ENCODE measurements at places on chromosomes 11 and 22.

DNA sequence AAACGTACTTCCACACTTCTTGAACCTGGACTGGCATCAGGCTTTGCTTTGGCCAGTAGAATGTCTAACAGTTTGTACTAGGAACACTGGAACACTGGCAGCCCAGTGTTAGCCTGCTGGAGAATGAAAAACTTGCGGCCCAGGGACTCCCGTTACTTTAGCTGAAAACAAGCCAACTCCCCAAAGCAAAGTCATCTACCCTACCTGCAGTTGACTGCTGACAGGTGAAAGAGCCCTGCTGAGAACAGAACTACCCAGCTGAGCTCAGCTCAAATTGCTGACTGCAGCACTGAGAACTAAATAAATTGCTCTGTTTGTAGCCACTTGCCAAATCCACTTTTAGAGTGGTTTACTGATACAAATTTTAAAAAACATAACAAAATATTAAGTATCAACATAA is 342.5 kb downstream of the LRRC4C start:
- DNase-seq = no peak

- no peak for DNase-seq
Observed at GRCh38 chr11:13140873-13141655, 131.9 kb downstream of the RASSF10 start.

DNA sequence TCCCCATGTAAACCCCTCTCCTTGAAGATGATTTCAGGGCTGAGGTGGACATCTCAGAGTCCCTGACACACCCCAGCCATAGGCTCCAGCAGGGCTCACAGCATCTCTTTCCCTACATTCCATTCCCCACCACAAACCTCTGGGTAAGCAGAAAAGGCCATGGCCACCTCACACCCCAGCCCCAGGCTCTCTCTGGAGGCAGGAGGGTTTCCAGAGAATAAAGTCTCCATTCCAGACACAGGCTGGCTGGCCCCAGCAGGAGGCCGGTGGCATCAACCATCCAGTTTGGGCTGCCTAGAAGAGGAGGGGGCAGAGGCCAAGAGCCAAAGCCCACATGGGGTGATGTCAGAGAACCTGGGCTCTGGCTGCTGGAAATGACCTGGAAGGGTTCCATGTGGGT is 61.4 kb downstream of the TP53I11 start:
- DNase-seq = no peak

DNA sequence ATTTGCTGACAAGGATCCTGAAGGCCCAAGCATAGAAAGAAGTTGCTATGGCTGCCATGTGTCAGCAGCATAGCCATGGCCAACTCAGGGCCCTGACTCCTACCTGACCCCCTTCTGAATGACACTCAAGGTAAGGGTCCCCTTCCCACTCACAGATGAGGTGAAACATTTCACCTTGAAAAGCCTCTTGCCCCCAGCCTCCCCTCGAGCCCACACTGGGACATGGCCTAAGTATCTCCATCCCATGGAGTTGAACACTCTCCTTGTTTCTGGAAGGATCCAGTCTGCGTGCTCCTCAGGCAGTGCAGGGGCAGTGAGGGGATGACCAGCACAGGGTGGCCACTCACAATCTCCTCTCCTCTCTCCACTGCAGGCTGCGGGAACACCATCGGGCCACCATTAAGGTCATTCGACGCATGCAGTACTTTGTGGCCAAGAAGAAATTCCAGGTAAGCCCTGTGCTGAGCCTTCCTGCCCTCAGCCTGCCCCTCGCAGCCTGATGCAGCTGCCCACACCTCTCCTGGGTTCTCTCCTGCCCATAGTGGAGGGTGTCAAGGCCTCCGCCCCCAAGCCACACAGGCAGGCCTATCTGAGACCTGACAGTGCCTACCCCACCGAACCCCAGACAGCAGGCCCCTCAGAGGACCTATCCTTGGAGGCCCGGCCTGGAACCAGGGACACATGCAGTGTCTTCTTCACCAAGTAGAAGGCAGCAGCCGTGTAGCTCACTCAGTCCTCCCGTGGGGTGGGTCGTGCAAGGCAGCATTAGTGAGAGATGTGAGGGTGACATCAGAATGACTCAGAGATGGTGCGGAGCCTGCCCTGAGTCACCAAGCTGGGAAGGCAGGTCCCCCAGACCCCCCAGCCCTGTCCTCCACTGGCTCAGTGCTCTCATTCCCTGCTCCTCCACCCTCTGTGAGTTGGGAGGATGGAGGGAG is 68.9 kb upstream of the KCNQ1OT1 start:
- DNase-seq = no peak

GRCh38 chr11:67057205-67057672 is 592 bp downstream of the RHOD start:
- DNase-seq = no peak

DNA sequence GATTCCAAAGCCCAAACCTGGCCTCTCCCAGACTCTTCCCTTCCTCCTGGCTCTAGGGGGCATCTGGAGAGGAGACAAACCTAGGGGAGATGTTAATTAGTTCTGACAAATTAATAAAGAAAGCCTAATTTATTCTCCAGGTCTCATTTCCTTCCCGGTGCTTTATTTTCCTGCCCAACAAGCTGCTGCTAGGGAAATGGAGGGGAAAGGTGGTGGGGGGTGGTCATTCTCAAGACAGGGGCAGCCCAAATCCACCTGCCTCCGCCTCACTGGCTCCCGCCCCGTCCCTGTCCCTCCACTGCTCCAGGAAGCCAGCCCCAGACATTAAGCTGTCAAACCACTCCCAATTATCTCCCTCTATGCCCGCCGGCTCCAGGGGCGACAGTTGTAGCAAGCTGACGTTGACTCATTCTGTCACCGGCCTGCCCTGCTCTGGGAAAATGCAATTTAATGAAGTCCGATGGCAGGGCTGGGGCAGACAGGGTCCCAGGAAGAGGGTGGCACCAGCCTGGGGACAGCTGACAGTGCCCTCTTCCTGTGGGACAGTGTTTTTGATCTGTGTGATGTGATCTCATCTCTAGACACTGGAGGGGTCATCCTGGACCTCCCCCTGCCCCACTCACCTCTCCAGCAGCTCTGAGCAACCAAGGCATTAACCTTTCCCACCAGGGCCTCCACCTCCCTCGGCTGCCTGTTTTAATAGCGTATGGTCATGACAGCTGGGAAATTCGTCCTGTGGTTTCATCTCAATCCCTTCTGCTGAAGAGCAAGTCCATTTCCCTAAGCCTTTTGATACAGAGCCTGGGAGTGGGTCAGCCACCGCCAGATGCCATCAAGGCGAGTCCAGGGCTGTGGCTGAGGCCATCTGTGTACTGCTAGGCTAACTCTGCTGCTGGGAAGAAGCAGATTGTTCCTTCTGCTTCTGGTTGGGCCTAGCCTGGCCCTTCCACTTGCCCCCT is 27.1 kb downstream of the NECTIN1 start:
- no peak for DNase-seq

- no peak for DNase-seq
Observed at GRCh38 chr11:13423372-13423771, 39.6 kb downstream of the BTBD10 start.

DNA sequence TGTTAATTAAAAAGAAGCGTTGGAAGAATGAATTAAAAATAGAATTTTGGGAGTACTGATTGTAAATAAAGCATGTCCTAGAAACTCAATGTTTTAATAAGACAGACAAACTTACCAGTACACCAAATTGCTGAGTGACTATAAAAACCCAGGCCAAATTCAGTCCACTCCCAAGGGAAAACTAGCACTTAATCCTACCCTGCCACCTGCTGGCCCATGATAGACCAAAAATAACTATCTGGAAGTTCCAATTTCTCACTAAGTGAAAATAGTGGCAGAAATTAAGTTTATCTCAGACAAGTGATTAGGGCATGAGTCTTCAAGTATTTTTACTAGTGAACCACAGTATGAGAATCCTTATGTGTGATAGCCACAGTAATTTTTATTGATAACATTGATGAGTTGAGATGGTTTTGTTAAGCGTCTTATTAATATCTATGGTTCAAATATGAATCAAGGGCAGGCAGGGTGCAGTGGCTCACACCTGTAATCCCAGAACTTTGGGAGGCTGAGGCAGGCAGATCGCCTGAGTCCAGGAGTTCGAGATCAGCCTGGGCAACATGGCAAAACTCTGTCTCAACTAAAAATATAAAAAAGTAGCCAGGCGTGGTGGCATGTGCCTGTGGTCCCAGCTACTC is 9.8 kb upstream of the DDX10 start:
- DNase-seq = no peak

DNA sequence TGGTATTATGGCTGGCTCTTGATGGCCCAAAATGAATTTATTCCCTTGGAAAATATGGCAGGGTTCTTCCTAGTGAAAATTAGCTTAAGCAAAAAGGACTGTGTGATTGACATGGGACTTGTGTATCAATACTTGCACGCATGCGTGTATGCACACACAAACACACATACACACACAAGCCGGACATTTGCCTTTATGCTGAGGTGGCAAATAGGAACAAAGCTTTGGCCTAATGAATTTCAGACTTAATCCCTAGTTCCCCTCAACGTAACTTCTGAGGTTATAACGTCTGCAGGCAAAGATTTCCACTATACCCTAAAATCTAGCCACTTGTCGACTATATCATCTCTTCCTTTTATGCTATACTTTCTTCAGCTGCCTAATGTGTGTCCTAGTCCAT is 2.9 kb upstream of the OR52I2 start:
- DNase-seq = no peak

GRCh38 chr11:102420547-102420946 is 32.0 kb downstream of the TMEM123 start:
- no peak for DNase-seq

DNA sequence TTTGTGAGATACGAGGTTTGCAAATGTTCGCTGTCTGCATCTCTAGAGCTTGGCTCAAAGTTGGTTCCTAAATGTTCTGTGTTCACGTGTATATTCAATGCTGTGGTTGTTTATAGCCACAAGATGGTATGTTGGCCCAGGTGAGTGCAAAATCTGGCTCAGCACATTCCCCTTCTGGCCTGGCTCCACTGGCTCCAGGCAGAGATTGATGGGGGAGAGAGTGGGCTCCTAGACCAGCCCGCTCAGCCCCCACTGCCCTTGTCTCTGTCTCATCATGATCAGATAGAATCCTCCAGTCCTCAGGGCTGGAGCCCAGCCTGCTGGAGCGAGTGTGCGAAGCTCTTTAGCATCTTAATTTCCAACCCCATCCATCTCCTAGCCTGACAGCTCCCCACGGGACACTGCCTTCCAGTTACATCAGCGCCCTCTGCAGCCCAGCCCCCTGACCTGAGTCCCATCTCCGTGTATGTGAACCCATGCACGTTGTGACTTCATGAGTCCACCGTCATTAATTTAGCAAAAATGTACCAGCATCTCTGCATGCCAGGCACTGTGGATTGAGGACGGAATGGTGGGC is 2.0 kb downstream of the P2RX3 start:
- DNase-seq = no peak

DNA sequence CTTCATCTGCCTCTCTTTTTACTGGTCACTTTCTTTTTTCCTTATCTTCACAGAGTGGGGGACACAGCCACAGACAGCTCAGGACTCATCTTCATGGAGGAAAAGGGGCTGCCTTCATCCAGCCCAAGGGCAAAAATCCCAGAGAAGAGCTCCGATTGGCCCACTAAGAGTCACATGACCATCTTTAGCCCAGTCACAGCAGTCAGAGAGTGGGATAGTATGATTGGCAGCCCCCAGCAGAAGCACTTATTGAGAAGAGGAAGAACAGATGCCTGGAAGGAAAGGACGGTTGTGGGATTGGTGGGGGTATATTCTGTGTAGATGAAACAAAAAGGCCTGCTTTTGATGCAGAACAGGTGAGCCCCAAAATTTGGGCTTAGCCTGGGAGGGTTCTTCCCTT is 77.8 kb downstream of the MN1 start:
- no peak for DNase-seq

DNA sequence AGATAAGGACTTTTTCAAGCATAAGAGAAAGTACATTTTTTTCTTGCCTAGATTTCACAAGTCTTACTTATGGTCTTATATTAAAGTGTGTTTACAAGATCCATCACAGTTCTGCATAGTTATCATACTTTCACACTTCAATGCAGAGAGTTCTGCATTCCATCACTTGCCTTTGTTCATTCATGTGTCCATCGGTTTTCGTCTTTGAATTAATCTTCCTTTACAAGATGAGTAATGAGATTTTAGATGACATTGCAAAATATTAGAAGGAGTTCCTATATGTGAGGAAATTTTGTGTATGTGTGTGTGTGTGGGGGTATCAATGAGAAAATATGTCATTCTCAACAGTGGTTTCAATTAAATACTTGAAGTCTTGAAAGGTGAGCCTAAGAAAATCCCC is 98.1 kb upstream of the GUCY1A2 start:
- DNase-seq = no peak

DNA sequence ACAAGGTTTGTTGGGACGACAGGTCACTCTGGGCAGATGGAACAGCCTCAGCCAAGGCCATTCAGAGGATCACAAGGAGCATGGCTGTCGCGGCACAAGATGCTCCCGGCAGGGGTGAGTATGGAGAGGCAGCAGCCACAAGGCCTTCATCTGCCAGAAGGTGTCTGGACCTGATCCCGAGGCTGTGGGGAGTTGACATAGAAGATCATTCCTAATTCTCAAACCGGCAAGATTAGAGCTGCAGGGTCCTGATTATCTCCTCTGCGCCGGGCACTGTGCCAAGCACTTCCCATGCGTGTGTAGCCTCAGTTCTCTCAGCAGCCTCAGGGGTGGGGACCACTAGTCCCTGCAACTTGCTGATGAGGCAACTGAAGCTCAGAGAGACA is 32.3 kb upstream of the RFPL3 start:
- DNase-seq = no peak

DNA sequence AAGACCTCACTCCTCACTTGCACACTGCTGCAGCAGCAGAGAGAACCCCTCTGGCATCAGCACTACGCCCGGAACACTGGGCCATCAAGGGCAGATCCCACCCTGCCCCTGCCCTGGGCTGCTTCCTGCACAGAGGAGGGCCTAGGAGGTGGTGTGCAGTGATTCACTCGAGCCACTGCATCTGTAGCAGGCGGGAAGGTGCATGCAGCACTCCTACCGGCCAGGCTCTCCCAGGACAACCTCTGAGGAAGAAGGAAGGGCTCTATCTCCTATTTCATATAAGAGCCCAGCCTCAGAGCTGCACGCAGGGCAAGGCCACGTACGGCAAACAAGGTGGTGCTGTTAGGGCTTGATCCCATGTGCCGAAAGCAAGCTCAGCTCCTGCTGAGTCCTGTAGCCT is 14.2 kb downstream of the RANGAP1 start:
- no peak for DNase-seq

DNA sequence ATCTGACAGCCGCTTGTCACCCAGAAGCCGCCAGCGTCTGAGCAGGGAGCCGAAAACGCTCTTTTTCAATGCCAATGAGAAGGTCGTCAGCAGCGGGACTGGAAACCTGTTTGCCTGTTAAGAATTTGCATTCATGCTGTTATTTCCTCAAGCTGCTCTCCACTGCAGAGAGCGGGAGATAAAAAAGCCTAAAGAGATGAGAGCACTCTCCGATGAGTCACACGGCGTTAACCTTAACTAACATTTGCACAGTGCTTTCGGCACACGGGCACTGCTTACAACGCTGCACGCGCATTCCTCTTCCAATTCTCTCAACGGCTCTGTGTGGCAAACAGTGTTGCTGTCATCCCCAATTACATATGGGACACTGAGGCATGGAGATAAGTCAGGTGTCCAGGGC is 40.0 kb upstream of the RTL6 start:
- no peak for DNase-seq

Measured in activated T-helper 1 cell treated with anti-CD3 and anti-CD28 coated beads, Interleukin-12 subunit alpha, Interleukin-12 subunit beta, Interleukin-2, Interleukin-4 antibody, amounts not matched to agents 30 ng/mL and 10 ng/mL and 1 ng/mL, durations not matched to agents 14 hours and 24 hours and 36 hours (primary cell).